ENCODE measurements at places on chromosomes 16 and 17. TPM values are rescaled to one million over a fixed set of nuclear protein-coding genes. Genes with fewer than 3 reads are reported as not detected.

SLC6A2 gene
- not detected for total RNA-seq

DNA sequence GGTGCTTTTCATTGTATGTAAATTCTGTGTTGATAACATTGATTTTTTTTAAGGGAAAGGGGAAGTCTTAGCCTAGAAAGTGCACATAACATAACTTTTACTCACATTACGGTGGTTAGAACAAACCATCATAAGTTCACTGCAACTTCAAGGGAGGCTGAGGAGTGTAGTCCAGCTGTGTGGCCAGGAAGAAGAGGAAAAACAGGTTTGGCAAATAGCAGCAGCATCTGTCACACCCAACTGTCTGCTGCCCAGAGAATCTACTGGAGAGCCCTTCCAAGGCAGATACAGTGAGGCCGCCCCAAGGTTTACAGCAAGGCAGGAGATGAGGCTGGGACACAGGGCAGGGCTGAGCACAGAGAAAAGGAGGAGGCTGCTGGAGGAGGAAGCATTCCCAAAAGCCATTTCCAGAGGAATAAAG is 60.6 kb downstream of the AIPL1 start:
- DNase-seq = no peak

DNA sequence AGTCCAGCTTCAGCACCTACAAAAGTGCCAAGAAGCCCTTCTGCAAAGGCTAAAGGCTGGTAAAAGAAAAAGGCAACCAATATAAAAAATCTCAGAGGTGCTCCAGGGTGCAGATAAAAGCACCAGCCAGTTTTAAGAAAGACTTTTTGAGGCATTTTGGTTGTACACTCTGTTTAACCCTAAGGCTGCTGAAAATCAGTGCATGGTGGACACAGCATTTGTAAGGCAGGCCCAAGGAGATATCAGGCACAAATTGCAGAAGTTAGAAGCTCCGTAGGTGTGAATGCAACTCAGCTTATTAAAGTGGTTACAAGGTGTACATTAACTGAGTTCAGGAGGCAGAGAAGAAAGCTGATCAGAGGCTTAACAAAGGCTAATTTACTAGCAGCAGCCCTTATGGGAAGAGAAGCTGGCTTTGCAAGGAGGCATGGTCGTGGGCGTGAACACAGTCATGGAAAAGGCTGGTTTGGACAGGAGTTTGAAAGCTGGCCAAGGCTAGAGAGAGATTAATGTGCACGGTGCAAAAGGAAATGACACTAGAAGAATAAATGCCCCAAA is 21.1 kb downstream of the ACSM1 start:
- no peak for DNase-seq

DNA sequence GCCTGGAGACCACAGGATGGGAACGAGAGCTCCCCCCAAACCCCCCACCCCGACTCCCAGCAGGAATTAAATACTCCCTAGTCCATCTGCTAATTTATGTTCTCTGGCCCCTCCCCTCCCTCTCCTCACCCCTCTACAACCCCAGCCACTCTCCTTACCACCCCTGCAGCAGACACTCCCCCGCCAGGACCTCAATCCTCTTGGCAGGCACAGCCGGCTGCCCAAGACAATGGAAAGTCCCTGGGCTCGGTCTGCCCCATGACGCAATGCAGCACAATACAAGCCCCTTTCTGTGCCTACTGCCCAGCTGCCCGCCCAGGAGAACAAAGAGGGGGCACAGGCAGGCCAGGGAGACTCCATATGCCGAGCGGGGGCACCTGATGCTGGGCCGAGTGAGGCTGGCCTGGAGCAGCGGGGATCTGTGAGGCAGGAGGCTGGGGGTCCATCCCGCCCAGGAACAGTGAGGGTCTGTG is 30.3 kb upstream of the CDC42EP4 start:
- DNase-seq = peak; percentile 70

GRCh38 chr16:10485698-10486382 is 94.6 kb downstream of the EMP2 start:
- no peak for DNase-seq

Data from gastrocnemius medialis (tissue), 4 donors.